Lower leg skin (tissue), 4 donors: ENCODE measurements at places on chromosomes 16 and 17.

DNA sequence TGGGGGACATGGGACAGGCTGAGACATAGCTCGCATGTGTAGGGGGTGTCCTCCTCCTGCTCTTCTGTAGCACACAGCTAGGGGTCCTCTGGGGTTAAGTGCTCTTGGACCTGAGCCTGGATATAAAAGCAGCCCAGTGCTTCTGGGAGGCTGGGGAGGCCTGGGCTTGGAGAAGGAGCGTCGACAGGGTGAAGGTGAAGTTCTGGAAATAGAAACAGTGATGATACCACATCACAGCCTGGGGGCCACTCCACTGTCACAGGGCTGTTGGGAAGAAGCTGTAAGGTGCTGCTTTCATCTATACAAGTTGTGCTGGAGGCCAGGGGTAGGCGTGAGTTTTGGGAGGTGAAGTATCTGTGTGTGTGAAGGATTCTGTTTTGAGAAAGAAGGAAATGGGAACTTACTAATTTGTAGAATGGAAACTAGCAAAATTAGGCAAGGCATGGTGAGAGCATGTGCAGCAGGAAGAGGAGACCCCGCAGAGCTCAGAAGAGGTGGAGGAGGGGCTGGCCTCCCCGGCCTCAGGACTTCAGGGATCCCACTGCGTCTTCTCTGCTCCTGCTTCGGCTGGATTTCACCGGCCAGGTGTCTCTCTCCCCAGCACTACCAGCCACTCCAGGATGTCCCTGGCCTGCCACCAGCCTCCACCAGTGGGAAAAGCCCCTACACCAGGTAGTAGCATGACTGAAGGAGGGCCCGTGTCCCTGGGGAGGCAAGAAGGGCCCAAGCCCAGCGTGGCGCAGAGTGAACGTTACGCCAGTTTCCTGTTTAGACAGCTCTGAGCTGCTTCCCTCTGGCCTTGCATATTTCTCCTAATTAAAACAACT lies 19.4 kb downstream of the PLCG2 start:
- no peak for DNase-seq

DNA sequence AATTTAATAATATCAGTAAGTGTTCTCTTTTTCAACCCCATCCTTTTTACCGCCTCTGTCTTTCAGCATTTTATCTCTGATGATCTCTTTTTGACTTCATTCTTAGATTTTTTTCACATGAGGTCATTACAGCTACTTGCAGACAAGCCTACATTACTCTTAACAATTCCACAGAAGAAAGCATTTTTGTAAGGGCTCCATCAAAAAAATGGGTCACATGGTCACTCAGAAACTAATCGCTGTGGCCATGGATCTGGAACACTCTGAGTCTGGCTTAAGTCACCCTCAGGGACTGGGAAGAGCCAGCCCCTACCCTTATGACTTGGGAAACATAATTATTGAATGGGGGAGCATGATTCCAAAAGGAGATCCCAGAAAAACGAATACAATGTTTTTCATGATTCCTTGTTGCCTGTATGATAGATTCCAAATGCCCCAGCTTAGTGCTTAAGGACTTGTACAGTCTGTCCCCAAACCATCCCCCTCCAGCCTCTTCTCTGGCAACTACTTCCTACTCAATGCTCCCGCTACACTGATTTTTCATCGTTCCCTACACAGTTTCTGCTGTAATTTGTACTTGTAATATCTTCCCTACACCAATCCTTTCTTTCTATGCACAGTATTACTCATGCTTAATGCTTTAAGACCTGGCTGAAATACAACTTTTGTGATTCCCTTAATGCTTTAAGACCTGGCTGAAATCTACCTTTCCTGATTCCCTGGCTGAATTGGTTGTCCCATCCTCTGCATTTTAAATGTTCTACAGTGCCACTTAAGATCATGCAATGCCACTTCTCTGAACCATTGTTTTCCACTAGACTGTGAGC lies 457.8 kb downstream of the HS3ST4 start:
- no peak for DNase-seq

DNA sequence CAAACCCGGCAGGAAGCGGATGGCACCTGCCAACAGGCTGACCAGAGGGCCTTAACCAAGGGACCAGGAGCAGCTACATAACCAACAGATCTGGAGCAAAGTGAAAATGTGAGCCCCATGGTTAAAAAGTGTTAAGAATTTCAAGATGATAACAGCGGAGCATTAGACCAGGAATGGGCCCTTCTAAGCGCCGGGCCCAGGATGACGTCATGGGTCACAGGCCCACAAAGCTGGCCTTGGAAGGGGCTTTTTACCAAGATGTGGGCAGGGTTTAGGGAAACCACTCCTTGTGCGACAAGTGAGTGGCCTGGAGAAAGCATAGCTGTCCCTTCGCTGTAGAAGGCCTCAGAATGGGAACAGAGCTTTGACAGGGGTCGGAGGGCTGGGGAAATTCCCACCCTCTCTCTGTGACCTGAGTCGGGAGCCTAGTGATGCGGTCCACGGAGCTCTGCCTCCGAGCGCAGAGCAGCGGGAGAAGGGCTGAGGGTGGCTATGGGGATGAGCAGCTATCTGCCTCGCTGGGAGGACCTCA lies 84.4 kb upstream of the RPL38 start:
- peak; percentile 70 for DNase-seq

GRCh38 chr16:56295739-56296527 lies 104.6 kb downstream of the GNAO1 start:
- no peak for DNase-seq

- DNase-seq, result no peak
Observed at GRCh38 chr16:89491974-89492687, 1.8 kb upstream of the ANKRD11 start.

- DNase-seq, result no peak
Observed at GRCh38 chr16:19283637-19284036, 1.9 kb upstream of the CLEC19A start.

DNA sequence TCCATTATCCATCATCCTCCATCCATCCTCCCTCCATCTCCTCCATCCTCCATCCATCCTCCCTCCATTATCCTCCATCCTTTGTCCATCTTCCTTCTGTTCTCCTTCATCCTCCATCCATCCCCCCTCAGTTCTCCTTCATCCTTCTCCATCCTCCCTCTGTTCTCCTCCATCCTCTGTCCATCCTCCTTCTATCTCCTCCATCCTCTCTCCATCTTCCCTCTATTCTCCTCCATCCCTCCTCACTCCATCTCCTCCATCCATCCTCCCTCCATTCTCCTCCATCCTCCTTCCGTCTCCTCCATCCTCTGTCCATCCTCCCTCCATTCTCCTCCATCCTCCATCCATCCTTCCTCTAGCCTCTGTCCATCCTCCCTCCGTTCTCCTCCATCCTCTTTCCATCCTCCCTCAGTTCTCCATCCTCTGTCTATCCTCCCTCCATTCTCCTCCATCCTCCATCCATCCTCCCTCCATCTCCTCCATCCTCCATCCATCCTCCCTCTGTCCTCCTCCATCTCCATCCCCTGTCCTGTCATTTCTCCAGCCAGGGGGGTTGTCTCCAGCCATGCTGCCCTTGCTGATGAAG lies 143.7 kb downstream of the SDK2 start:
- DNase-seq, result no peak

DNA sequence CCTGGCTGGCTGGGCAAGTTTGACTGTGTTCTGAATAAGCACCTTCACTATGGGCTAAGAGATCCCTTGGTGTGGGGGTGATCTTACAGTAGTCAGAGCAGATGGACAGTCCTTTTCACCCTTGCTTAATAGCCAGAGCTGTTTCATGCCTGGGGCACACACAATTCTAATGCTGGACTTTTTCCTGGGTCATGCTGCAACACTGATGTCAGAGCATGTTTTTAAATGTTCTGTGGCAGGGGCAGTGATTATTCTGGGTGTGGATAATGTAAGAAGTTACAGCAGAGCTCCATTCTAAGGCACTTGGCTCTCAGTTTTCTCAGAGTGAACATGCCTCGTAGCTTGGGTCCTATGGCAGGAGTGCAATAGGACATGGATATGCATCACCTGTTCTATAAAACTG lies 4.0 kb upstream of the CD68 start:
- no peak for DNase-seq

DNA sequence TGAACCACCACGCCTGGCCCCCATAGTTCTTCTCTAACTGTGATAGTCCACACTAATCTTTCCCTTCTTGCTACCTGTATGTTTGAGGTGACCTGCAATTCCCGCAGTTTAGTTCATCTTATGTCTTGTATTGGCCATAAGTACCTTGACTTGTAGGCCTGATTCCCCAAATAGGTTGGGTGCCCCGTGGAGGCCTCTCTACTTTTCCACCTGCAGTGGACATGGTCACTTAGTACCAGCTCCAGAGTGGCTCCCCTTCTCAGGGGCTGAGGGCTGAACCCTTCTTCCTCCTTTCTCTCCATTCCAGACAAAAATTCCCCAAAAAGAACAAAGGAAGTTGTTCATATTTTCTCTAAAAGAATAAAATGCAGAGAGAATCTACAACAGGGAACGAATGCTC lies 33.5 kb upstream of the CES5A start:
- peak; percentile 48 for DNase-seq

- DNase-seq, result no peak
Observed at GRCh38 chr16:88624481-88624880, 13.9 kb upstream of the IL17C start.

- DNase-seq, result no peak
Observed at GRCh38 chr17:4631836-4632580, 9.5 kb downstream of the ALOX15 start.

DNA sequence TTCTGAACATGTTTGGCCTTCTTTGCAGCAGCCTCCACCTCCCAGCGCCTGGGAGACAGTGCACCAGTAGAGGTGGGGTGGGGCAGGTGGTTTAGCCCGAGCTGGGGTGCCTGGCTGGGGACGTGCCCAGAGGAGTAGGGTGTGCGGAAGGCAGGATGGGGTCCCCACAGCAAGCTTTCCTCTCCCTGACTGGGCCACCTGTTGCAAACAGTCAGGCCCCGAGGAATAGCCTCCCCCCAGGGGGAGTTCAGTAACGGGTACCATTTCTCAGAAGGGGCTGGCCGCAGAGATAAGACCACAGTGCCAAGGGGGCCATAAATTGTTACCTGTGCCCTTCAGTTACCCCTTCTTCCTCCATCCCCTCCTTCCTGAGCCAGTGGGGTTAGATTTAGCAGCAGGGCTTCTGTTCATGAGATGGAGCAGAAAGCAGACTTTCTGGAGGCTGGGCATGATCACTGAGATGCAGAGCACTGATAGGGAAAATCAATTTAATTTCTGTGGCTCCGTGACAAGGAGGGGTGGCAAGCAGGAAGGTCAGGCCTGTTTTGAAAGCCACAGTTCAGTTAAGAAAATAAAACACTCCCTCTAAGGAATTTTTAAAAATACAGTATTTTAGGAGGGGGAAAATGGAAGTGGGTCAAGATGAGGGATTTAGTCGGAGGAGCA lies 181.9 kb downstream of the MSI2 start:
- DNase-seq, result no peak

- no peak for DNase-seq
Observed at GRCh38 chr17:59840329-59841090, 52.2 kb downstream of the TUBD1 start.

GRCh38 chr17:2337544-2338314 lies 428 bp downstream of the SGSM2 start:
- no peak for DNase-seq

DNA sequence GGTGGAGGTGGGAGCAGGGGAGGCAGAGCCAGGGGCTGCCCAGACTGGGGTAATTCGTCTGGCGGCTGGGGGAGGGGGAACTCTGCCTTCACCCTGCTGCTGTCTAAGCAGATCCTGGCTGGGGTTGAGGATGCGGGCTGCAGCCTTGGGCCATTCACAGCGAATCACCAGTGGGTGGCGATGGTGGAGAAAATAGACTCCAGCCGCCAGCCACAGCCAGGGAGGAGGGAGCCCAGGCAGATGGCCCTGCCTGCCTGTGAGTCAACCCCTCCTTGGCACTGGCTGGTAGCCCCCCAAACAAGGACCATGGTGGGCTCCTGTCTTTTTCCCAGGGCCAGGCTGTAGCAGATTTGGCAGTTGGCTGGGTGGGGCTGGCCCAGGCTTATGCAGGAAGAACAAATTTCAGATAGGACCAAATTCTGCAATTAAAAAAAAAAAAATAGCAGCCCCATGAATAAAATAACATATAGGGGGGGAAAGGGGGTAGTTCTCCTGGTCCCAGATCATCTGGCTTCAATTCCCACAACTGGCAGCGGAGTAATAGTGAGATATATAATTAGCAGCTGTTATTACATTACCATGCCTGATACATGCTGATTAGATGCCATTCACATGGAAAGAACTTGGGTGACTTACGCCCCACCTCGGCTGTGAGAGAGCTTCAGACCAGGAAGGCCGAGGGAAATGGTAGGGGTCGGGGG lies 41.5 kb upstream of the CDH5 start:
- DNase-seq, result no peak

- no peak for DNase-seq
Observed at GRCh38 chr17:47830396-47831002, 842 bp downstream of the MRPL10 start.

DNA sequence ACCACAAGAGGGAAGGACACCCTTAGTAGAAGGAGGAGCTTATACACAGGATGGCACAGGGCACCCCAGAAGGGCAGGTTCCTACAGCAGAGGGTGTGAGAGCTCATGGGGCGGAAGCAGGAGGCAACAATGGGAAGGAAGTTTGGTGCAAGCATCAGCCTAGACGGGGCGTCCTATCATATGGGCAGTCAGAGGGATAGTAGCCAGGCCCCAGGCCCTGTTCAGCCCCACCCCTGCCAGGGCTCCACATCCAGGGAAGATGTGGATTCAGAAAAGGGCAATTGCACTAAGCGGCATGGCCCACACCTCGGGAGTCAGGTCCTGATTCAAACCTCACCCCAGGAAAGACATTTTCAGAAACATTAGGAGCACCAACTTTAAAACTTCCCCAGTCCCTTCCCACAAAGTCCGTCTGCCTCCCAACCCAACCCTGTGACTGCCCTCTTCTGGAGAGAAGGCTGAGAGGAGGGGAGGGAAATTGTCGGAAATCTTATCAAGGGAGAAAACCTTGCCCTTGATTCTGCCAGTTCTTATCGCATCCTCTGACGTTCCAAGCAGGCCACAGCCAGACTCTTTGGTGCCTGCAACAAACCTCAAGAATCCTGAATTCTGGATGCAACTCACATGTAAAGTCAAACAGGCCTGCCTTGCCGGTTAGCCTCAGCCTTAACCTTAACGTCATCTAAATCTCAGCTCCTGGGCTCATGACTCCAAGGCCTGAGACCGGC lies 198.8 kb upstream of the CDH5 start:
- DNase-seq, result no peak

- peak; percentile 90 for DNase-seq
Observed at GRCh38 chr17:43766413-43767052, 7.9 kb upstream of the SOST start.
